Activated CD4-positive, CD25-positive, alpha-beta regulatory T cell treated with anti-CD3 and anti-CD28 coated beads, Interleukin-2, amount 50 U/mL, for 16 hours (primary cell): ENCODE measurements at places on chromosomes 11 and 22.

DNA sequence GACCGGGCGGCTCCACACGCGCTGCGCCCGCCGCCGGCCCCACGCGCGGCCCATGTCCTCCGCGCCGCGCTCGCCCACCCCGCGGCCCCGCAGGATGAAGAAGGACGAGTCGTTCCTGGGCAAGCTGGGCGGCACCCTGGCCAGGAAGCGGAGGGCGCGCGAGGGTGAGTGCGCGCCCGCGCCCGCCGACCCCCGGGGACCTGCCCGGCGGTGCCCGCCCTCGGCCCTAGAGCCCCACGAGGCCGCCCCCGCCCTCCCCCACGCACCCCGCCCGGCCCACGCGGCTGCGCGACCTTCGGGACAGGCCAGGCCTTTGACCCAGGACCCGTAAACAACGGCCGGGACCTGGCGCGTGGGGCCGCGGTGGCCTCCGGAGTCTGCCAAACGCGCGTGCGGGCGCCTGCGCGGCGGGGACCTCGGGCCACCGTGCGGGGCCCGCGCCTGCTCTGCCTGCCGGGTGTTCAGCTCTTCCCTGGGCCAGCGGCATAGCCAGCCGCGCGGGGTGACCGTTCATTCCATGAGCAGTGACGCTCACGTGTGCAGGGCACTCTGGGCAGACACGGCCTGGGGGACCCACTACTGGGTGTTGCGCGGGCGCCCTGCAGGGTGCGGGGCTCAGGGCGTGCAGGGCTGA lies at the start of gene PARVB:
Gene PARVB (plus strand): TSS at position 15 of the 634 bp plus-strand sequence. CDS start 38 bp downstream, at position 53.
- no peak for DNase-seq

GRCh38 chr11:61482513-61482912 lies 26.0 kb upstream of the LRRC10B start:
- DNase-seq, result no peak

GRCh38 chr22:27724709-27725108 lies 76.8 kb downstream of the MN1 start:
- no peak for DNase-seq

- DNase-seq, result no peak
Measured at GRCh38 chr11:45176996-45177395, 30.6 kb downstream of the PRDM11 start.

DNA sequence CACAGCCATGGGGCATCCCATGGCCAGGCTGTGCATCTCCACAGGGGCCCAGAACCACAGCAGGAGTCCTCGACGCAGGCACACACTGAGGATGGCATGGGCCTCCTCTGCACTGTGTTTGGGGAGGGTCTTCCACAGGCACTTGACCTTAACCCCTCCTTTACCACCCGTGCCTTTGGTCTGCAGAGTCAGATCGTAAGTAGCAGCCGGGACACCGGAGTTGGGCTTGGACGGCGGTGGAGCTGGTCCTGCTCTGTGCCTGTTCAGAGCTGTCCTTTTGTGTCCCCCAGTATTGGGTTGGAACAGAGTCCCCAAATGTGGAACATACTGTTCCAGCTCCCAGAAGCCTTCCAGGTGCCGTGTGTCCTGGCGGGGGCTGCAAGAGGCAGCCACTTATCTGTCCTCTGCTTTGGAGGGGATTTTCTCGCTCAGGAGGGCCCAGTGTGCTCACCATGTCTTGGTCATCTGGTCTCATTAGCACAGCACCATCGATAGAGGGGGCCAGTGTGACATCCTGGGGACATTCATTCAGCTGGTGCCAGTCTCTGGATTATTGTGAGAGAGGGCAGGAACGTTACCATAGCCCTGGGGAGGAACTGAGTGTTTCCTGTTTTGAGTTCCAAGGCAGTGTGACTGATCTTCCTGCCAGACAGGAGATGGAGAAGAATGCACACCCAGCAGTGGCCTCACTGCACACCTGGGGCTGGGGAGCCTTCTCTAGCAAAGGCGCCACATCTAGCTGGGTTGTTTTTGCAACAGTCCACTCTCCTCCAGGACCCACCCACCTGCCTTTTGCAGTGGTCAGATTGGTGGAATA lies 12.4 kb downstream of the CRELD2 start:
- no peak for DNase-seq

GRCh38 chr22:38554281-38554680 lies 15.7 kb downstream of the DMC1 start:
- no peak for DNase-seq

DNA sequence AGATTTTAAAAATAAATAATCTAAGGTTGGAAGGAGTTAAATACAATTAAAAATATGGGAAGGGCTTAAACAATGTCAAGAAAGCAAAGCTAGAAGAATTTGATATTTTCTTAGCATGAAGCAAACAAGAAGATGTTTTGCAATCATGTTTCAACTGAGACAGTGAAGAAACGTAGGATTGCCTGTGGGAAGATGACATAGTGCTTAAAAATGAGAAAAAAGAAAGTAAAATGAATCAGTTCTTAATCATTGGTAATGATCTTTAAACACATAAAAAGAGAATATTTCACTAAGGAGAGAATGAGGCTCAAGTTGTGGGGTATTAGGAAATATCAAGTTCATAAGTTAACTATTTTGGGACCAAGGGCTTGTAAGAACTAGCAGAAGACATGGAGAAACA lies 855.0 kb downstream of the METTL15 start:
- no peak for DNase-seq

DNA sequence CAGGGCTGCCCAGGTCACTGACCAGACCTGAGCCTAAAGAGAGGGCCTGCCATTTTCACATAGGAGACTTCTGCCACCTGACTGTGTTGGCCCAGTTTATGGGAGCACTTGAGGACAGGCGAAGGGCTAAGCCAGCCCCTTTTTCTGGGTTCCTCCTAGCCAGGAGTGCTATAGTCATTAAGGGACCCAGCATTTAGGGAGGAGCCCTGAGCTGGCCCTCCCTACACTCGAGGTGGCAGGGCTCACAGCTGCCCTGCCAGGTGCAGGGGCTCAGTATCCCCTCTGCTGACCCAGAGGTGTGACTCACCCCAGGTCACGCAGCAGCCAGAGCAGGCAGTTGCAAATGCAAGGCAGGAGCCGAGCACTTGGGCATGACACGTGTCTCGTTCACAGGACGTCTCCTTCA lies 86.3 kb upstream of the CRYBB3 start:
- no peak for DNase-seq

GRCh38 chr11:70250876-70251658 lies 19.4 kb upstream of the PPFIA1 start:
- no peak for DNase-seq

GRCh38 chr11:107623183-107623582 lies 32.2 kb downstream of the ELMOD1 start:
- no peak for DNase-seq

DNA sequence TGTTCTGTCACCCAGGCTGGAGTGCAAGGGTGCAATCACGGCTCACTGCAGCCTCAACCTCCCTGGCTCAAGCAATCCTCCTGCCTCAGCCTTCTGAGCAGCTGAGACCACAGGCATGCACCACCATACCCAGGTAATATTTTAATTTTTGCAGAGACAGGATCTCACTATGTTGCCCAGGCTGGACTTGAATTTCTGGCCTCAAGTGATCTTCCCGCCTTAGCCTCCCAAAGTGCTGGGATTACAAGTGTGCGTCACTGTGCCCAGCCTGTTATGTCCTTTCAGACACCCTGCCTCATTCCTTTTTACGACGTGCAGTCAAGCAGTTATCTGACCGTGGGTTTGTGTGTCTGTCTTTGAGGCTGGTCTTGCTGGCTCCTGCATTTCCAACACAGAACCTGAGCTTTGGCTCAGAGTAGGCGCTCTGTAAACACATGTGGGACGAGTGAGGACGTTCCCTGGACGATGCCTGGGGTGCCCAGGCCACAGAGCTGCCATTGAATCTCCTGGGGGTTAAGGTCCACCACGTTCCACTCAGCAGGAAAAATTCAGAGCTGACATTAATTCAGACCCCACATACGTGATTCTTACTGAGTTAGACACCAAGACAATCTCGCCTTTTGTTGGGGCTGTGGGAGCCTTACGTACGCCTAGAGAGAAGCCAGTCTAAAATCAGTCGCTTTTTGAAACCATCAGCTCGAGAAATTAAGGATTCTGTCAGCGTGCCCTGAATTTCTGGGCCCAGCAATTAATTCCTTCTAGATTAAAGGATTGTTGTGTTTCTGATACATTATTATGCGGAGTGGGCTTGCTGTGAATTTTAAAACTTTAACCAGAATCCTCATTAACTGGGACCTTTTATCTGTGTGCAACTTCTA lies 21.5 kb upstream of the EMID1 start:
- no peak for DNase-seq

- no peak for DNase-seq
Measured at GRCh38 chr11:128709402-128709801, 15.5 kb downstream of the FLI1 start.

GRCh38 chr11:73334384-73335203 lies 26.5 kb downstream of the ARHGEF17 start:
- no peak for DNase-seq

DNA sequence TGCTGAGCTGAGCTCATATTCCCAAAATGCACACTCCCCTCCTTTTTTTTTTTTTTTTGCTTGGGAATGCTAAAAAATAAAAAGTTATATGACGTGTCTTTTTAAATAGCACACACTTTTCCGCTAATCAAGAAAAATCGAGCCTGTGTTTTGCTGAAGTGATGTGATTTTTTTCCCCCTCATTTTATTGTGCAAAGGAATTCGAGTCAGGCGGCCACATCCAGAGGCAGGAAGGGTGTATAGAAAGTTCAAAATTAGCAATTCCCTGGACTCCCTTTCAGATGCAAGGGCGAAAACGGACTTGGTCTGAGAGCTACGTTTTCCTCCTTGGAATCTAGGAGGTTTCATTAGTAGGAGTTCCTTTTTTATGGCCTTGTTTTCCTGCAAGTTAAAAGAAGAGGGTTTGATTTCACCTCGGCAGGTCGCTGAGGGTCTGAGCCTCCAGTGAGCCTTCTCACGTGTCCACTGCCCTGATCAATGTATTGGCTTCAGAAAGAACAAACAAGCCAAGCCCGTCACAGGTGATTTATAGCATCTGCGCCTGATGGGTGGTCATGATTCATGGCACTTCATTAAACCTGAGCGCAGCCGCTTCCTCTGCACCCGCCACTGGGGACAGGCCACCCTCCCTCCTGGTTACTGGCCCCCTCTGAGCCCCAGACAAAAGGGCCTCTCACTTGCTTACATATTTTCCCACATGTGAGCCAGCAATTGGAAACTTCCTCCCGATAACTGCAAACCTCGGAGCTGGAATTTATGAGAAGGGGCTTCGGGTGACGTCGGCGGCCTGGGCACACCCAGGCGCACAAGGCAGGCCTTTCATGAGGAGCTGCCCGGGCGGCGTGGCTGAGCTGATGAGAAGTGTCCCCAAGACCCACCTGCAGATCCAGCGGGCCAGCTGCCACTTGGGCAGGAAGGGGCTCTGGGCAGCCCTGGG lies 64.4 kb upstream of the LINC01488 start:
- no peak for DNase-seq

- no peak for DNase-seq
Measured at GRCh38 chr11:95711162-95711944, 78.2 kb downstream of the FAM76B start.

GRCh38 chr22:23837911-23838680 lies 710 bp downstream of the DERL3 start:
- no peak for DNase-seq

DNA sequence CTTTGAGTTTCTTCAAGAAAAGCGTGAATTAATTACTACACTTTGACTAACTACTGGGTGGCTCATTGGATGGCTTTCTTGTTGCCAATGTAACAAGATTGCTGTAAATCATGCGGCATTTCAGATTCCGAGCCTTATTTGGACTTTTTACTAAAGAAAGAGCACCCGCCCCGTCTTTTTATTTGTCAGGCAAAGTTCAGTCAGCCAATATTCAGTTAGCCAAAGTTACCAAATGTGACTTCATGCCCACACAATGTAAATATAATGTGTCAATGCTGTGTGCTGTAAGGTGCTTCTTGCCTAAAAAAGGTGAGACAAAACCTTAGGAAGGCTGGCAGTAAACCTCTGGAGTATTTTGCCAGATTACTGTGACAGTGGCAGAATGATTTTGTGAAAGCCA lies 14.8 kb downstream of the FLI1 start:
- DNase-seq, result no peak

GRCh38 chr11:68351450-68352275 lies 39.3 kb downstream of the LRP5 start:
- no peak for DNase-seq

DNA sequence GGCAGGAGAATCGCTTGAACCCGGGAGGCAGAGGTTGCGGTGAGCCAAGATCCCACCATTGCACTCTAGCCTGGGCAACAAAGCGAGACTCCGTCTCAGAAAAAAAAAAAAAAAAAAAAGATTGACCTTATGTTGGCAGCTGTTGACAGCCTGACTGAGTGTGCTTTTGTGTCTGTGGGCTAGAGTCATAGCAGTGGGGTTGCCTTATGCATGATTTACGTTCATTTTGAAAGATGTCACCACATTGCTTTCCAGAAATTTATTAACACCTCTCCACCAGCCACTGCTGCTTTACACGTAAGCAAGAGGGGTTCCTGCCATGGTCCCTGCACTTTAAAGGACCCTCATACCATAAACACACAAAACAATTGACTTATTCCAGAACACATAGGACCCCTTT lies 21.0 kb downstream of the ASRGL1 start:
- no peak for DNase-seq

DNA sequence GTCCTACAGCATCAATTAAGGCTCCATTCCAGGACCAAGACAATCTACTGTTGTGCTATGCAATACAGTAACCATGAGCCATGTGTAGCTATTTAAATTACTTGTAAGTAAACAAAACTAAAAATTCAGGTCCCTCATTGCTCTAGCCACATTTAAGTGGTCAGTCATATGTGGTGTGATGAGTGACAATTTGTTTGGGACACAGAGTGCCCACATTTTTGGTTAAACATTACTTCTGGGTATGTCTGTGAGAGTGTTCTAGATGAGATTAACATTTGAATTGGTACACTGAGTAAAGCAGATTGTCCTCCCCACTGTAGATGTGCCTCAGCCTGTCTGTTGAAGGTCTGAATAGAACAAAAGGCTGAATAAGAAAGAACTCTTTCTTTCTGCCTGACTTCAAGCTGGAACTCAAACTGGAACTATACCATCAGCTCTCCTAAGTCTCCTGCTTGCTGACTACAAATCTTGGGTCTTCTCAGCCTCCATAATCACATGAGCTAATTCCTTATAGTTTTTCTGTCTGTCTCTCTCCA lies 15.8 kb downstream of the KBTBD3 start:
- no peak for DNase-seq
